ENCODE measurements at places on chromosomes 6 and 20. TPM values are rescaled to one million over a fixed set of nuclear protein-coding genes. Genes with fewer than 3 reads are reported as not detected.

DNA sequence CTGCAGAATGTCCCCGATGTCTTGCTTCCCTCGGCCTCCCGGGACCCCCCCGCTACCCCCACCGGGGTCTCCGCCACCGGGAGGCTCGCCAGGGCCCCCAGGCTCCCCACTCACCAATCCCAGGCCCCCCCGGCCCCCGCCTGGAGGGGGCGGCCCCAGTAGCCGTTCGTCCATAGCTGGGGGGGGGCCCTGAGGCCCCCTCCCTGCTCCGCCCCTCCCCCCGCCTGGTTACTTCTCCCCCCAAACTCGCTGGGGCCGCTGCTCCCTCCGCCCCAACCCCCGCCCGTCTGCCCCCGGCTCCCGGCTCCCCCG lies 304 bp downstream of the PBX2 start:
- no peak for DNase-seq

- DNase-seq: peak; percentile 48
Measured at GRCh38 chr6:74568861-74569260, 637.0 kb downstream of the COL12A1 start.

- DNase-seq: no peak
Measured at GRCh38 chr6:84332139-84333034, 104.9 kb upstream of the CEP162 start.

DNA sequence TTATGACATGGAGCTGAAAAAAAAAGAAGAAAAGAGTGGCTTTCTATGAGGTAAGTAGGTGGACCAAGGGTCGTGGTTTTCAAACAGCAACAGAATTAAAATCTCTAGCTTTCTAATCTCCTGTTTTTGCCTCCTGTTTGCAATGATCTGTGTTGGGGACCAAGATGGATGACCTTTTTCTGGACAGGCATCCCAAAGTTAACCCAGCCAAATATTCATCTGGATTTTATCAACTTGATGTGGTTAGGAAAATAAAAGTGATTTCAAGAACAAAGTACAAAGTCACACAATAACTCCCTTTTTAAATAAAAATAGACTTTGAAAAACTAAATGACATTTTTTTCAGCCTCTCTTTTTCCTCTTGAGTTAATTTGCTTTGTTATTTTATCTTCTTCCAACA lies 282.1 kb upstream of the PRDM1 start:
- DNase-seq: peak; percentile 58

- no peak for DNase-seq
Measured at GRCh38 chr20:23923311-23923710, 43.8 kb upstream of the CST5 start.

DNA sequence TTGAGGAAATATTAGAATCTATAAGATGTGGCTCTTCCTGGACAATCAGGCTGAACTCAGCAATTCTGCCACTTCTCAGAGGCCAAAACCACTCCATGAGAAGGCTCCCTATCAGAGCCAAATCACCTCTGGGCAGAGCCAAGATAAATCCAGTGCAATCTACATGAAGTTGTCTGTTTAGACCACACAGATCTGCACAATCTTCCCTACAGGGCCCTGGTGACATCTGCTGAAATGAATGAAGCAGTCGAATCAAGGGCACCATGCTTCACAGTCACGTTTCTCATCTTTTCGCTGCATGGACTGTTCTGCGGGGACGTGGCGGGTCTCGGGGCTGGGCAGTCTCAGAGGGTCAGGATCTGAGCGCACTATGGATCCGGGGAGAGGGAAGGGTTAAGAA lies 60.1 kb upstream of the CD93 start:
- DNase-seq: peak; percentile 32

DNA sequence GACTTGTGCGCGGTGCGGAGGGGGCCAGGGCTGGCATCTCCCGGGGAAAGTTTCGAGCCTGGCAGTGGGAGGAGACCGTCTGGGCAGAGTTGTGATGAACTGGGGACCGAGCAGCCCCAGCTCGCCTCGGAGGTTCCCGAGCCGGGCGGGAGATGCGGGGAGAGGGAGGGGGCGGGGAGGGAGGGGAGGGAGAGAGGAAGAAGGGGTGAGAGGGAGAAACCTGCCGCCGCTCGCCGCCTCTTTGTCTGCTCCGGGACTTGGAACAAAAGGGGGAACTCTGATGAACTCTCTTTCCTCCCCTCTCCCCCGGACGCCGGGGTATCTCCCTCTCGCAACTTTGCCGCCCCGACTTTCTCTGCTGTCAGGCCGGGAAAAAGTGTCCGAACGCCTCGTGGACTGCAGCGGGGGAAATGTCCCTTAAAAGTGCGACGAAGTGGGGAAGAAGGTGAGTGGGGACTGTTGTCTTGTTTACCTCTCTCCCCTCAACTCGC lies 72.7 kb downstream of the SOX4 start:
- DNase-seq: peak; percentile 4

- no peak for DNase-seq
Measured at GRCh38 chr6:122050242-122050755, 349.2 kb upstream of the HSF2 start.

DNA sequence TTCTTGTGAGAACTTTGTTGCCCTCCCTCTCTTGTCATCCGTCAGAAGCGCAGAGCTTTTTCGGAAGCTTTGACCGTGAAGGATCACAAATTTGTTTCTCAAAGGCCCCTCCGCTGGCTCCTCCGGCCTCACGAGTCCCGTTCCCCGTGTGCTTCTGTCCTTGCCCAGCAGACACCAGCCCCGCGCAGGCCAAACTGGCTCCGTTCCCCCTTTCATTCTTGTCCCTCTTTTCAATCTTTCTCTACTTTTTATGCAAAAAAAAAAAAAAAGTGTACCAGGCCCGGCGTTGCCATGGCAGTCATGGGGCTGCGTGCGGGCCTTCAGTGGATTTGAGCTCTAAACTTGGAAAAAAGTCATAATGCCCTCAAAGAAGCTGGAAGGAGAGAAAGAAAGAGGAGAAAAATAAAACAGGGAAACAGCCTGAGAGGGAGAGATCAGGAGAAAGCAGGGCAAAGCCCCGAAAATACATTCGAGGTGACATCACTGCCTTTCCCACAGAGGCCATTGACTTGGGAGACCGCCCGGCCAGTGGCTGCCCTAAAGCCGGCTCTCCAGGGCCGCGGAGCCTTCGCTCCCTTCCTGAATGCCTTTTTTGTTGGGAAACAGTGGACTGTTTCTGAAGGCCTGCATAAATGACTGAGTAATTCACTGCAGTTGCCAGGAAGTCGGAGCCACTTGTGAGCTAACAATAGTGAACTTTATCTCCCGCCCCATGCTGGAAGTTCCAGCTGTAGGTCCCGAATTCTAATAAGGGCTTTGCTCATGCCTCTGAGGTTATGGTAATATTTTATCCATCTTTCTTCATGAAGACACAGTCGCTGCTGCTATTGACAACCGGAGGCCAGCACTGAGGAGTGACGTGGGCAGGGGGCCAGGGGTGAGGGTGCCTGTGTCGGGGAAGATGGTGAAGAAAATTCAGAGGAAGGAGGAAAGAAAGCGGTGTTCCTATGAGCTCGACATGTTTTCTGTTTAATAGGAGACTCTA lies 670.9 kb downstream of the QKI start:
- peak; percentile 83 for DNase-seq

GINS1 gene
- total RNA-seq: 7.9 TPM

TREM1 gene
- total RNA-seq: not detected

DEFB132 gene
- not detected for total RNA-seq

DOK5 gene
- total RNA-seq: 85.6 TPM
